ENCODE measurements at places on chromosomes 2 and 18.
A peak's percentile ranks its signal among the peaks of the same experiment; 100 is the strongest.

GRCh38 chr2:30584116-30584515 lies 137.1 kb downstream of the LCLAT1 start:
- DNase-seq = no peak

GRCh38 chr2:44362207-44363015 lies 664 bp downstream of the CAMKMT start:
- DNase-seq = peak; percentile 4

GRCh38 chr2:168712053-168712452 lies 90.4 kb upstream of the NOSTRIN start:
- no peak for DNase-seq

GRCh38 chr2:67057123-67057522 lies 340.0 kb upstream of the ETAA1 start:
- no peak for DNase-seq

DNA sequence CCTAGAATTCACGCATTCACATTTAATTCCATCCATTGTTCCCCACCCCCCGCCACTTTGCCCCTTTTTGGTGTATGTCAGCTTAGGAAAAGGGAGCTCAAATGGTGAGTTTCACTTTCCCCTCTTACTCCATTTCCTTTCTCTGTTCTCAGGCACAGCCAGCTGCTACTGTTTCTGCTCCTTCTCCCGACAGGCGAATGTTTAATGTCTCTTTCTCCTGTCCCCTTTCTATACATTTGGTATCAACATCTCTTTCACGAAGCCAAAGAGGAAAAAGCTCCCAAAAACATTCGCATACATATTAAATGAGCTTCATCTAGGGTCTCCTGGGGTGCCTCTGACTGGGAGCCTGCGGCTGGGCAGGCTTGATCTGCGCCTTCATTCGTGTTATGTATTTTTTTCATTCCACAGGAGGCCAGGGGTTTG lies 124.2 kb upstream of the SATB2 start:
- DNase-seq = no peak

DNA sequence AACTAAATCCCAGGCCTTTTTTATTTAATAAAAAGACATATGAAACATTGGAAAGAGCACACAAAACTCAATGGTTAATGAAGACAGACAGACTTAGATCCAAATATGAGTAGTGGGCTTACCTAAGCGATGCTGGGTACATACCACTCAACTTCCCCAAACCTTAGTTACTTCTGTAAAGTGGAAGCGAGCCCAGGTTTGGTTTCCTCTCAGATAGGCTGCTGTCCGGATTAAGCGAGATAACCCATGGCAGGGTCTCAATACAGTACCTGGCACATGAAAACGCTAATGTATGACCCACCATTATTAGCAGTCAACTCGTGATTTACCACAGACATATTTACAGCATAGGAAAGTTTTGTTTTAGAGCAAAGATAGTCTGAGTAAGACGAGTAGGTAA lies 21.6 kb downstream of the MBOAT2 start:
- no peak for DNase-seq

- no peak for DNase-seq
Measured at GRCh38 chr2:31347750-31348149, 66.8 kb downstream of the XDH start.

GRCh38 chr18:55153346-55153745 lies 194.1 kb upstream of the CCDC68 start:
- no peak for DNase-seq

- DNase-seq = no peak
Measured at GRCh38 chr18:11974741-11975325, 6.5 kb upstream of the IMPA2 start.

DNA sequence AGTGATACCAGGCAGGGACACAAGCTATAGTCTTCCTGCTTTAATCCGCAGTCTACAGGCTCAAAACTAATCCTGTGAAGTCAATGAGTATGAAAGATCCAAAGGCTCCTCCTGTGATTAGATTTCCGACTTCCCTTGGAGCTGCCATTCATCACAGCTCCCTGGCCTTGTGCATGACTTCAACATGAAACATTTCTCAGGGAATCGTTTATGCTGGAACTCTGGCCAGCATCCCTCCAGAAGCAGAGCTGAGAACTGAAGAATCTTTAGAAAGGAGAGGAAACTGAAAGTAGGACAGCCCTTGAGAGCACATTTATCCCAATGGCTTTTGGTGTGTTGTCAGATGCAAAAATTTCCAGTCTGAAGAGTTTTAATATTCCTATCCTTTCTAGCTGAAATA lies 84.3 kb upstream of the SESTD1 start:
- DNase-seq = no peak

DNA sequence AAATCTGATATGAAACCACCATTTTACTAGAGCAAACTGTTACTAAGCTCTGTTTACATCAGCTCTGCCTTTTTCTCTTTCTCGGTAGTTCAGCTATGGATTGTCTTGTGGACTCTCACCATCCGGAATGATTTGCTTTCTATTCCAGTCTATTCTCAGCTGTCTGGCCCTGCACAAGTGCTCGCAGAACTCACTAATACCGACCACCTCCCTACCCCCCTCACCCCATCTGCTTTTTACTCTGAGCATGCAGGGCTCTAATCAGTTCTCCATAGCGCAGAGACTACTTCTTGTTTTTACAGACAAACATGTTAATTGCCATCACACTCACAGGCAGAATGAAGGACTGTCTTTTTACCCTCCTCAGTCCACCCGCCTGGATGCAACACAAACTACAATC lies 180.7 kb upstream of the POU3F3 start:
- DNase-seq = no peak

DNA sequence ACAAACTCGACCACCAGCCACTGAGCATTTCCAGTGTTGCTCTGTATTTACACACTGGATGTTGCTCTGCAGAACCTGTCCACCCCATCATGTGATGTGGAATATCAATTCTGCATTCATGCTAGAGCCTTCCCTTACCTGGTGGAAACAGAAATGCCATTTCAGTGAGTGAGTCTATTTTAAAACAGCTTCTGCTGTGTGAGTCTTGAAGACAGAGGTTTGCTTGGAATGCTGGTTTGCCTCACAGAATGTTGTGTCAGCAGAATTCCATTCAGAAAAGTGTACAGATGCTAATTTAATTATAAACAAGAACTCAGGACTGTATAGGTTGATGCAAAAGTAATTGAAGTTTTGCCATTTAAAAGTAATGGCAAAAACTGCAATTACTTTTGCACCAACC lies 118.3 kb downstream of the MAP3K20 start:
- no peak for DNase-seq

- DNase-seq = peak; percentile 36
Measured at GRCh38 chr2:43611987-43612894, 16.4 kb upstream of the THADA start.

DNA sequence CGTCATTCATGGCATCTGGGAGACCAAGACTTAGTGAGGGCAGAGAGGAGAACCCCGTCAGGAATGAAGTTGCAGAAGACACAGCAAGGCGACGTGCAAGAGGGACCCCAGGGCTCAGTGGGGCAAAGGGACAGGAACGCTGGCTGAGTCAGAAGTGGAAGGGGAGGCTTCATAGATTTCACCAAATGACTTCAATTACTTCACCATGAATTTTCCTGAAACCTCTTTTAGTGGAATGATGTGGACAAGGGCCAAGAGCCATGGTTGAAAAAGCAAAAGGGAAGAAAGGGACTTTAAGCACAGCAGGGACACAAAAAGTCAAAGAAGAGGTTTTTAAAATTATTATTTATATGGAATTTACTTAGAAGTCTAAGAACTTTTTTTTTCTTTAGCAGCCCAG lies 141.6 kb upstream of the PID1 start:
- no peak for DNase-seq

DNA sequence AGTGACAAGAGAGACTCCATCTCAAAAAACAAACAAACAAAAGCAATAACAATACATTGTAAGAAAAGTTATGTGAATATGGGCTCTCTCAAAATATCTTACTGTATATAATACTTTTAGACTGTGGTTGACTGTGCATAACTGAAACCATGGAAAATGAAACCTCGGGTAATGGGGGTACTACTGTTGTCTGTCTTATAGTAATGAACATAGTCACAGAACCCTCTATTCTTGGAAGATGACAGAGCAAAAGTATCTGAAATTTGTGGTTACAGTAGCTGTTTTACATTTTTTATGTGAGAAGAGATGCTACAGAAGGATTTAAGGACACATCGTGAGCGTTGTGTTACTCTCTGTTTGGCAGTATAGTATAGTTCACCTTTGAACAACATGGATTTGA lies 60.5 kb downstream of the MAP4K4 start:
- DNase-seq = no peak

DNA sequence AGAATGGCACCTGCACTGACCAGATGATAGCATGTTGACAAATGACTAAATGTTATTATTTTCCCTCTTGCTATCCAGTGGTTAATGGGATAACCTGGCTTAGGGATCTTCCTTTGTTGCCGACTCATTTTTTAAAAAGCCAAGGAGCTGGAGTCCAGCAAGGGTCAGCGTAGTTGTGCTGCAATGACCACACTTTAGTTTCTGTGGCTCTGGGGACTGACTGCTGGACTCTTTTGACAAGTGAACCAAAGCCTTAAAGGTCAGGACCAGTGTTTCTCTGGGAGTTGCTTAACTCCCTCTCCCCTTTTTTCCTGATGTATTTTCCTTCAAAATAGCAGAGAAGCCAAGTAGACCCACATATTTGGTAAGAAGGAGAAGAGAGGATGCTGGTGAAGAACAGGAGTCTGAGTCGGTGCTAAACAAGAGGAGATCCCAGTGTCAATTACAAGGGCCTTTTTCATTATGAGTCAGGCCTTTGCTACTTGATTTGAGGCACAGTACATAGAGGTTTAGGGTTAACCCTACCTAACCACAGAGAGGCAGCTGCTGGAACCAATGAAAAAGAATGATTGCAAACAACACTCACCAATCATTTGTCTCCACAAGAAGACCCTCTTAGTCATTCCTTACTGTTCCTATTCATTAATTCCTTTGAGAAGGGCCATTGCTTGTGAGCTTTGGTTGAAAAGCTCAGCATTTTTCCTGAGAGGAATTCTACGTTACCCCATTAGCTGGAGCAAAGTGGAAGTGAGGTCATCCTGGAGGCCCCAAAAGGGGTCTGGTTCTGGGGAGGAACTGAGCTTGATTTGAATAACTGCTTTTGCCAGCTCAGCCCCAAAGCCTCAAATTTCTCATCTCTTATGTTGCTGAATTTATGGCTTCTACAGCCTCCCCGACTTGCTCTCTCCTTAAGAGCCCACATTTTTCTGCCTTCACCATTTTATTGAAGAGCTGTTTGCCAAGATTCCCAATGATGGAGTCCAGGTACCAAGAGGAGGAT lies 137.6 kb upstream of the HNMT start:
- no peak for DNase-seq

- DNase-seq = no peak
Measured at GRCh38 chr2:105857076-105857740, 112.5 kb downstream of the NCK2 start.

GRCh38 chr2:145626301-145626700 lies 1106.4 kb upstream of the ZEB2 start:
- DNase-seq = no peak

DNA sequence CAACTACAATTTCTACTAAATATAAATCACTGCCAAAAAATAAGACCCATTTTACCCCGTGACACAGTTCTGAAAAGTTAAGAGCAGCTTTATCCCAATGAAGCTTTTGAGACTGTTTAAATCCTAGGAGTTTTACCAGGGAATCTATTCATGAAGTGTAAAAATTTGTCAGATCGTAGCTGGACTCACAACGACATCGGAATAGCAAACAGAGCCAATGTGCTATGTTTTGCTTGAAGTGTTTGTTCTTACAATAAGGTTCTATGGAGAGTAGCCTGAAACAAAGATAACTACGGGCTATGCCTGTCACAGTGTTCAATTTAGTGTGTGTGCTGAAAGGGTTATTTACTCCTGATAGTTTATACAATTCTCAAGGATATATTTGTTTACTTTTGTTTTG lies 78.5 kb upstream of the L3MBTL4 start:
- DNase-seq = no peak

- DNase-seq = no peak
Measured at GRCh38 chr2:17518212-17519154, at the start of gene RAD51AP2. Gene RAD51AP2 (minus strand): TSS chr2:17518440. CDS start chr2:17518415, 25 bp downstream.

DNA sequence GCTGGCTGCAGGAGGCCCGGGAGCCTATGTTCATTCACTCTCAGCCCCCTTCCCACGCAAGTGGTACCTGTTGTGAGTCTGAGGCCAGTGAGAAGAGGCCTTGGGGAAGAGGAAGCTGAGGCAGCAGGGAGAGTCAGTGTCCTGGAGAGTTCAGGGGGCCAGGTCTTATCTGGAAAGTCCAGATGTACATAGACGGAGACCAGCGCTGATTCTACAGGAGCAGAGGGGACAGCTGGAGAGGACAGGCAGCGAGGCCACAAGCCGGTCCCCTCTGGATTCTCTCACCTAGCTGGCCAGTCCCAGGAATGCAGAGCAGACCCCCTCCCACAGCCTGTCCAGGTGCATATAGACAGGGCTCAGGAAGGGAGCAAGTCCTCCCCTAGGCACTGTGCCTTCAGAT lies 29.1 kb upstream of the SELENOI start:
- no peak for DNase-seq

DNA sequence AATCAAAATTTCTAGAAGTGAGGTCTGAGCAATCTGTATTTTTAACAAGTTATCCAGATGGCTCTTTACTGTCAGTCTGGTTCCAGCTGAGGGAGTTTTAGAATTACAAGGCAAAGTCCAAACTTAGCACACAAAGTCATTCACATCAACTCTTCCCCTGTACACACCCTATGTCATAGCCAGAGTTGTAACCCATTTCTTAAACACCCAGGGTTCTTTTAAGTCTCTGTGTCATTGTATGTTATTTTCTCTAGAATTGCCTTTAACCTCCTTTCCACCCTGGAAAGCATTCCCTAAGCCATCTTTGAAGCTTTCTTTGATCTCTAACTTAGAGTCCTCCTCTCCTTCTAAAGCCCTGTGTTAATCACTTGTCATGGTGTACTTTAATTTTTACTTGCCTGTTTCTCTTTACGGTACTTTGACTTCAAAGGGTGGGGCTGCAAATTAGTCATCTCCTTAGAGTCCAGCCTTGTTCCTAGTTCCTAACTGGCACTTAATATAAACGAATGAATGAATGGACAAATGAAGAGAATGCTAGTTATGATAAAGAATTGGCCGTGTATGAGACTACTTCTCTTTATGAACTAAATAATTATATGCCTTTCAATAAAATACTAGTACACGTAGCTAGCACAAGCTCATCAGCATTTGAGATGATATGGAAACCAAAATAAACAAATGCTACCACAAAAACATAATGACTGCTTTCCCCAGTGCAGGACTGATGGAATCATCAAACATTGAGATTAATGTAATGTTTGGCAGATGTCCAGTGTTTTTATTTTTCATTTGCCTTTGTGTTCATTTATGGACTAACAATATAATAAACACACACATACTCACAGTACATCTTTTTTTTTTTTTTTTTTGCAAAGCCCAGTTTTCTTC lies 11.9 kb upstream of the ACTR3 start:
- no peak for DNase-seq

DNA sequence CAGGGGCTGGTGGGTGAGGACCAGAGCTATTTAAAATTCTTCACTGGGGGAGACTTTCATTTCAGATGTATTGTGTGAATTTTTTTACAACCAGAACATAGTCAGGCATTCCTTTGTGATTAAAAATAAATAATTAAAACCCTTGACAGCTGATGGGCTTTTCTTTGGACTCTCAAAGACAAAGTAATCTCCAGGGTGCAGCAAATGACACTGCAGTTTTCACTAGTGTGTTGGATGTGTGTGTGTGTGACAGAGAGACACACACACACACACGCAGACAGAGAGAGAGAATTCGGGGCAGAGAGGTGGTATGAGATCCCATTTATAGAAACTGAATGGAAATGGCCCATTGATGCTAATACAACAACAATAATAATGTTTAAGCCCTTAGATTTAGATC lies 10.3 kb upstream of the GALNT14 start:
- no peak for DNase-seq

- no peak for DNase-seq
Measured at GRCh38 chr2:98039085-98039756, 43.5 kb upstream of the TMEM131 start.

Data from activated CD8-positive, alpha-beta memory T cell treated with anti-CD3 and anti-CD28 coated beads for 1 hour (primary cell).